ENCODE measurements at places on chromosomes 2 and 18.

DNA sequence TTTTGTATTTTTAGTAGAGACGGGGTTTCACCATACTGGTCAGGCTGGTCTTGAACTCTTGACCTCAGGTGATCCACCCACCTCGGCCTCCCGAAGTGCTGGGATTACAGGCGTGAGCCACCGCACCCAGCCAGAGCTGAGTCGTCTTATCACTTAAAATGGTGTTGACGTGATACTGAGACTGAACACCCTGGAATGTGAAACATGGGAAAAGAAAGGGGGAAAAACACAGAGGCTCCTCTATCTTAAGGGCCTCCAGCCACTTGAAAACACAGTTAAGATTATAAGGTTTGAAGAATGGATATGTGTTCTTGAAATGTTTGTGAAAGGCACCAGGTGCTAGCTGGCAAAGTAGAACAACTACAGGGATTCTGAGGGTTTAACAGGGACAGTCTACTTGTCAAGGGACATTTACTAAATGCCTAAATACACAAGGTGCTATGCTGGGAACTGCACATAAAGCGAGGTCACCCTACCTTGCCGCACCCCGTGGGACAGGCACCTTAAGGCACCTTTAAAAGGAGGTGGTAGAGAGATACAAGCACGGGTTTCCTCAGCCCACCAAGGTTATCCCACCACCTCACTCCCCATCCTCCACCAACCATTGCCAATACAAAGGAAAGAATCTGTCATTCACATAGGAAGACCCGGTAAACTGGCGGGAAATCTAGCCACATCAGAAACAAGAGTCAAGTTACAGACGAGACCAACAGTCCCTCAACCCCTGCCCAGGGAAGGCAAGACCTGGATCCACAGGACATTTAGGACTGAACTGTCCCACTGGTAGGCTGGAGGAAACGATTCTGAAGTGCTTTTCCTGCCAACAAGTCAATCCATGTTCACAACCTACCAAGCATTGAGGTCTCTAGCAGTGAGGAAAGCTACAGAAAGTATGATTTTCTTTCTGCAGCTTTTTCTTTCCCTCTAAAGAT is 43.4 kb downstream of the STK39 start:
- DNase-seq, result no peak

- DNase-seq, result no peak
Observed at GRCh38 chr18:12315490-12315889, 7.4 kb downstream of the TUBB6 start.

GRCh38 chr2:149716687-149717086 is 129.1 kb upstream of the MMADHC start:
- no peak for DNase-seq

- DNase-seq, result no peak
Observed at GRCh38 chr2:67619204-67619603, 222.1 kb downstream of the ETAA1 start.

DNA sequence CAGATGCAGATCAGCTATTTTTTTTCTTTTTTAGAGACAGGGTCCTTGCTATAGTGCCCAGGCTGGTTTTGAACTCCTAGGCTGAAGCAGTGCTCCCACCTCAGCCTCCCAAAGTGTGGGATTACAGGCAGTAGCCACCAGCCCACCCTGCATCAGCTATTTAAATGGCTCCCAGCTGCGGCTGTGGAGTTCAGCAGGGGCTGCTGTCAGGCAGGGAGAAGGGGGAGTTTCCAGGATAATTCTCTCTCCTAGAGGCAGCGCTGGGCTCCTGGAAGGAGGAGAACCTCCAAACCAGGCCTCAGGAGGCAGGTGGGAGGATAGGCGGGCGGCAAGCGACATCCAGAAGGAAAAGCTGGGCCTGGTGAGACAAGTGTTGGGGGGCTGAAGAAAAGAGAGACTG is 65.7 kb downstream of the ACTR2 start:
- no peak for DNase-seq

- DNase-seq, result no peak
Observed at GRCh38 chr2:98914713-98915580, 21.1 kb downstream of the CRACDL start.

GRCh38 chr2:156342254-156343095 is 10.0 kb upstream of the NR4A2 start:
- peak; percentile 92 for DNase-seq

DNA sequence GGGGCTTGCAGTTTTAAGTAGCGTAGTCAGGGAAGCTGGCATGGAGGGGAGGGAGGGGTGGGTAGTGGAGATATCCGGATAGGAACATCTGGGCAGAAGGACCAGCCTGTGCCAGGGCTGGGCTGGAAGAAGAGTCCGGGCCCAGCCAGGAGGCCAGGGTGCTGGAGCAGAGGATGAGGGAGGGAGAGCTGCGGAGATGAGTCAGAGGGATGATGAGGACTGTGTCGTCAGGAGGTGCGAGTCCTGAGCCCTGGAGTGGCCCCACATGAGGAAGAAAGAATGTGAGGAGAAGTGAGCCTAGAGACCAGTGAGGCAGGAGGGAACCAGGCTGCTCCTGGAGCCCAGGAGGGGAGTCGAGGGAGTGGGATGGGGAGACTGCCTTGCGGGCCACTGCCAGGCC is 82.4 kb downstream of the CTIF start:
- peak; percentile 42 for DNase-seq

- no peak for DNase-seq
Observed at GRCh38 chr2:96528006-96528699, 8.4 kb upstream of the ARID5A start.

GRCh38 chr2:30433541-30434299 is 13.3 kb upstream of the LCLAT1 start:
- DNase-seq, result no peak

GRCh38 chr2:50018292-50018691 is 864.0 kb upstream of the FSHR start:
- DNase-seq, result no peak

GRCh38 chr2:109457794-109458193 is 156.0 kb downstream of the SEPTIN10 start:
- no peak for DNase-seq

DNA sequence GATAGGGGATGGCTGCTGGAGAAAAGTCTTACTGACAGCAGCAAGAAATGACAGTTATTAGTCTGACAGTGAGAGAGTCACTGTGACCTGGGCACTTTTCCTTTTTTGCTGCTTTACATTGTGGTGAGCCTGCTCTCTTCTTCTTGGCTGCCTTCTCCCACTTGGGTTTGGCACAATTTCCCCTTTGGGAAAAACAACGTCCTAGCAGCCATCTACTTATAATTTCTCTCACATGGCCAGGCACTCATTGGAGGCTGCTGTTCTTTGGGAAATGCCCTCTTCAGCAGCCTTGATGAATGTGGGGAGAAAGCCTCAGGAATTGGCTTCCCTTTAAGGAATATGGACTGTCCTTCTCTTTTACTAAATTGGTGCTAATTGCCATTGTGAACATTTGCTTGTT is 60.4 kb upstream of the SLC1A4 start:
- no peak for DNase-seq

- DNase-seq, result peak; percentile 24
Observed at GRCh38 chr2:36780231-36780839, 83.8 kb downstream of the VIT start.

DNA sequence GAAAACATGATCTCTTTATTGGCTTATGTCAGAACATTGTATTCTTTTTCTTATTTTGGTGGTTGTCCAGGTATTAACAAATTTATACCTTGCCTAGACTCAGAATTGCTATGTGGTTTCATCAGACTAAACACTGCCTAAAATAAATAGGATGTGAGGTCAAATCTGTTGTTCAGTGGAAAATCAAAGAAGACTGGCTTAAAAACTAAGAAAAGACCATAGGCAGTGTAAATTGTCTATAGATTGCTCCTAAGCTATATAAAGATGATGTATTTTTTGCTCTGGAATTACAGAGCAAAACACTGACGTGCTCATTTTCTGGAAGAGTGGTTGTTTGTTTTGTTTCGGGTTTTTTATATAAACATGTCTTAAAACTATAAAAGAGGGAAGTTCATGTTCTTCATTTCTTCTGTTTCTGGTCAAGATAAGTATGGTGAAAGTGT is 266.0 kb downstream of the ALPK2 start:
- DNase-seq, result no peak

DNA sequence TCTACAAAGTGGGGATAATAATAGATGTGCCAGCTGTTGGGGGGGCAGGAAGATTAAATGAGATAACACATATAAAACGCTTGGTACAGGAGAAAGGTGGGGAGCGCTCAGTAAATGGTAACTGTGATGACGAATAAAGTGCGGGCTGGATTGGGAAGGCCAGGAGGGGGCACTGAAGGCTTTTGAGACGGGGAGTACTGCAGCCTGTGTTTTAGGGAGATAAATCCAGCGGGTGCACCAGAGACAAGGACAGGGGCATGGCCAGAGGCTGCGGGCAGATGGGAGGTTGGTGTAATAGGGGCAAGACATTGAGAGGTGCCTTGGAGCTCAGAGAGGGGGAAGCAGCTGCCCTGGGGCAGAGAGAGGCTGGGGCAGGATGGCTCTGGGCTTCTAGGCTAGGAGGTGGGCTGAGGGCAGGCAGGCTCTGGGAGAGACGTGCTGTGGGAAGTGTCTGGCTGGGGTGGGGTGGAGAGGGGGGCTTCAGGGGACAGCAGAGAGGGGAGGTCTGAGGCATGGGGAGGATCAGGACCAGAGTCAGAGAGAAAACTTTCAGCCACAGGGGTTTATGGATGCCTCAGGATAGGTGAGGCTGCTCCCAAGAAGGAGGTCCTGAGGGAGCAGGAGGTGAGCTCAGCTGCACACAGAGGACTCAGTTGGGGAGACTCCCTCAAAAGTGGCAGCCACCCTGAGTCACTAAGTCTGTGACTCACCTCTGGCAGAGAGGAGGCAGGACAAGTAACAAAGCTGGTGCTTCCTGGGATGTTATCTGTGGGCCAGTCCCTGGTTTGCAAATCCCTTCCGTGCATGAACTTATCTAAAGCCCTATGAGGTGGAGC is 18.8 kb downstream of the TEX44 start:
- DNase-seq, result peak; percentile 70

- DNase-seq, result no peak
Observed at GRCh38 chr2:233285921-233286320, 21.7 kb upstream of the SAG start.

- no peak for DNase-seq
Observed at GRCh38 chr18:34740101-34740500, 30.0 kb downstream of the DTNA start.

Data from amniotic stem cell (primary cell).